ENCODE measurements at places on chromosomes 4 and X.

DNA sequence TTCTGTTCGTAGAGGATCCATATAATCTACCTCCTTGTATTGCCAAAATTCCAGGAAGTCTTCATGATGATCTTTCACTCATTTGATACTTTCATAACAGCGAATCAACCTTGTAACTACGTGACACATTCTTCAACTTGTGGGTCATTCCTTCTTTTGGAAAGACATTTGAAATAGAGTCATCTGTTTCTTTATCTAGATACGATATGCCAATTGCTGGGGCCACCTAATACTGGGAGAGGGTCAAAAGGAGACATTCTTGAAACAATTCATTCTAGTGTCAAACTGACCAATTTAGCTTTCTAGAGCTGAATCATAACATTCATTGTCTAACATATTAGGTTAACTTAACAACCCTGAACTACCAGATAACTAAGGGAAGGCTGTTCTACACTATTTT is 62.9 kb upstream of the SMAD1 start:
- no peak for DNase-seq

- no peak for DNase-seq
These were observed 11.3 kb upstream of the PLAC1 start for GRCh38 chrX:134669378-134670098.

DNA sequence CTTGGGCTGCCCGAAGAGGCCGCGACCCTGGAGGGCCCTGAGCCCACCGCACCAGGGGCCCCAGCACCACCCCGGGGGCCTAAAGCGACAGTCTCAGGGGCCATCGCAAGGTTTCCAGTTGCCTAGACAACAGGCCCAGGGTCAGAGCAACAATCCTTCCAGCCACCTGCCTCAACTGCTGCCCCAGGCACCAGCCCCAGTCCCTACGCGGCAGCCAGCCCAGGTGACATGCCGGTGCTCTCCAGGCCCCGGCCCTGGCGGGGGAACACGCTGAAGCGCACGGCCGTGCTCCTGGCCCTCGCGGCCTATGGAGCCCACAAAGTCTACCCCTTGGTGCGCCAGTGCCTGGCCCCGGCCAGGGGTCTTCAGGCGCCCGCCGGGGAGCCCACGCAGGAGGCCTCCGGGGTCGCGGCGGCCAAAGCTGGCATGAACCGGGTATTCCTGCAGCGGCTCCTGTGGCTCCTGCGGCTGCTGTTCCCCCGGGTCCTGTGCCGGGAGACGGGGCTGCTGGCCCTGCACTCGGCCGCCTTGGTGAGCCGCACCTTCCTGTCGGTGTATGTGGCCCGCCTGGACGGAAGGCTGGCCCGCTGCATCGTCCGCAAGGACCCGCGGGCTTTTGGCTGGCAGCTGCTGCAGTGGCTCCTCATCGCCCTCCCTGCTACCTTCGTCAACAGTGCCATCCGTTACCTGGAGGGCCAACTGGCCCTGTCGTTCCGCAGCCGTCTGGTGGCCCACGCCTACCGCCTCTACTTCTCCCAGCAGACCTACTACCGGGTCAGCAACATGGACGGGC is 579 bp downstream of the ABCD1 start:
- DNase-seq: no peak

- DNase-seq: no peak
These were observed 135.1 kb downstream of the REPS2 start for GRCh38 chrX:17081511-17081910.

GRCh38 chr4:7805533-7806337 is 133.9 kb downstream of the AFAP1 start:
- DNase-seq: no peak

DNA sequence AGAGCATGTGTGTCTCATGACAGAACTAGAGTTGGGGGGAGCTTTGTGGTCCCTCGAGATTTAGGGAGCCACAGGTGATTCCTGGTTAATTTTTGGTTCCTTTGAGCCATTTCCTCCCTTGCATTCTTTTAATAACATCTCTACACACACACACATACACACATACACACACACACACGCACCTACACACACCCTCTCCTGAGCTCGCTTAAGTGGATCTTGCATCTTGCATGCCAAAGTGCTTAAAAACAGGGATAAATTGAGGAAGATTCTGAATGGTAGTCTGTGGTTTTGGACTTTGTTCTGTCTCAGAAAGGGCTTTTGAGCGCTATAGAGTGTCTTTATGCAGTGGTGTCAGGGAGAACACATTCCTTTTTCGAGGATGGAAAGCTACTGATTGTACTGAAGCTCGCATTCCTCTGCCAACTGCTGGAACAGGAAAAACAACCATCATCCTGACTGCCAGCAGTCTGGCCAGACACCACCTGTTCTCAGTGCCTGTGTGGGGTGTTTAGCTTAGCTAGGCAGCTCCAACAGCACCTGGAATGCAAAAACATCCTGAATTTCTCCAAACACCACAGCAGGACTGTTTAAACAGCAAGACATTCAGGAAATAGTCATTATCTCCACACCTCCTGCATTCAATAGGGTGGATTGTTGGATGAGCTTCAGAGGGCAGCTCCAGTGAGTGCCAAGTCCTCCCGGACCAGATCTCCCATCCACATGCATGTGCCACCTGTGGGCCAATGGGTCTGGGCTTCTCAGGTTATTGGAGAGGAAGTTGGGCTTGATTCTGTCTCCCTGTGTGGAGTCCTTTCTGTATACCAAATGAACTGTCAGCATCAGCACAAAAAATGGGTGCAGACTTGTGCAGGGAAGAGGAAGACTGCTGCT is 21.9 kb upstream of the IGFBP7 start:
- DNase-seq: no peak

DNA sequence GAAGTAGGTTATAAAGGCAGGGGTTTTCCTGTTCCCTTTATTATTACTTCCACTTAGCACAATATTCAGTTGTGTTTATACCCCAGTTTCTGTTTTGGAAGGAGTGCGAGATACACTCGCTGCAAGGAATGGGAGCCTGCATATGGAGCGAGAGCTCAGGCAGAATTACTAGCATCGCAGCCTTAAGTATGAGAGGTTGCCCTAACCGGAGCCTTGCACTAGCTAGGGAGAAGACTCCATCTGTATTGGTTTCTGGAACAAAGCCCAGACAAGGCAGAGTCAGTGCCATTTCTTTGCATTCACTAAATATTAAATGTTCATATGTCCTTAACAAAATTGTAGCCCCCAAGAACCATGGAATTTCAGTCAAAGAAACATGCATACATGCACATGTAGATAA is 6.2 kb upstream of the DCTD start:
- DNase-seq: no peak

GRCh38 chr4:89337681-89338080 is 30.1 kb upstream of the GPRIN3 start:
- no peak for DNase-seq

GRCh38 chr4:146340798-146341197 is 126.5 kb downstream of the REELD1 start:
- no peak for DNase-seq

DNA sequence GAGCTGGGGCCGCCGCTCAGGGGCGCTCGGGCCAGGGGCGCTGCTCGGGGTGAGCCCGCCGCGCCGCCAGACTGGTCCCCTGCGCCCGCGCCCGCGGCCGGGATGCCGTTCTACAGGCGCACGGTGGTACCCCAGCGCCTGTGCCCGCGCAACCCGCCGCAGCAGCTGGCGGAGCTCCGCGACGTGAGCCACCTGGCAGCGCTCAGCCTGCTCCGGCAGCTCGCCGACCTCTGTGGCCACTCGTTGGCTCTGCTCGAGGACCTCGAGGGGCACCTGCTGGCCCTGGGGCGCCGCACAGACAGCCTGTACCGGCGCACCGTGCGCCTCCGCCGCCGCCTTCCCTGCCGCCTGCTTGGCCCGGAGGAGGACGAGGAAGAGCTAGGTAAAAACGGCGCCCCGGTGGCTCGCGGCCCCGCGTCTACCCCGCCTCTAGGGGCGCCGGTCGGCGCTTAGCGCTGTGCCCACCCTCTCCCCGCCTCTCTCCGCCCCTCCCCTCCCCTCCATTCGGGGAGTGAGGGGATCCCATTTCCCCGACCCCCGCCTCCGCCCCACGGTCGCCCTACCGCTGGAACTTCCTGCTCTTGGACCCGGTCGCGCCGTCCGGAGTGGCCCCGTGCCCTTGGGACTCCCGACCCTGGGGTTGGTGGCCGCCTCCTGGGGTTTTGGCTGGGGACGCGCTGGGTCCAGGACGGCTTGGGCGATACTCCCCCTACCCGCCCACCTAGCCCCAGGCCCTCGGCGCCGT is 513 bp downstream of the NHSL2 start:
- DNase-seq: no peak

DNA sequence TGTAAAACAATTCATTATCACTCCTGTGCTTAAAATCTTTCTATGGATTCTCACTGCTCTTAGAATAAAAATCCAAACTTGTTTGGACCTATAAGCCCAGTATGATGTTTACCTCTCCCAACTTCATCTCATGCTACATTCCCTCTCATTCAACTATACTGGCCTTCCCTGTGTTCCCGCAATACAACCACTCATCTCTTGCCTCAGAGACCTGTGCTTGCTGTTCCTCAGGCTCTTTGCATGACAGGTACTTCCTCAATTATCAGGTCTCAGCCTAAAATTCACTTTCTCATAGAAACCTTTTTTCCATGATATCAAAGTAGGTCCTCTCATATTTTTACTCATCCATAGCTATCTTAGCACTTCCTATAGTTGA is 71.7 kb downstream of the ENOX2 start:
- DNase-seq: no peak

DNA sequence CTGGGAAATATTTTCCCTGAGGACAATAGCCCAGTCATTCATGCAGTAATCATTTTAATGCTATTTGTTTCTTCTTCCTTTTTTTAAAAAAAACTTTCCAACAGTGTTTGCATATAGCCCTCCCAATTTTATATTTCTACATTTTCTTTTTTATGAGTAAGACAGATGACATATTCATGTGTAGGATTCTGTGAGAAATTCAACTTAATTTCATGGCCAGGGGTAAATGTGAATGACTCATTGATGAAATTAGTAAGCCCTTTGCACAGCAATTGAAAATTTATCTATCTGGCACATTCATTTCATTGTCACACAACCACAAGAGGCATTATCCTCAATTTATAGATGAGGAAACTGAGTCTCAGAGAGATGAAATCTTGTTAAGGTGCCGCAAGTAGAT is 13.7 kb upstream of the SMIM20 start:
- DNase-seq: no peak

DNA sequence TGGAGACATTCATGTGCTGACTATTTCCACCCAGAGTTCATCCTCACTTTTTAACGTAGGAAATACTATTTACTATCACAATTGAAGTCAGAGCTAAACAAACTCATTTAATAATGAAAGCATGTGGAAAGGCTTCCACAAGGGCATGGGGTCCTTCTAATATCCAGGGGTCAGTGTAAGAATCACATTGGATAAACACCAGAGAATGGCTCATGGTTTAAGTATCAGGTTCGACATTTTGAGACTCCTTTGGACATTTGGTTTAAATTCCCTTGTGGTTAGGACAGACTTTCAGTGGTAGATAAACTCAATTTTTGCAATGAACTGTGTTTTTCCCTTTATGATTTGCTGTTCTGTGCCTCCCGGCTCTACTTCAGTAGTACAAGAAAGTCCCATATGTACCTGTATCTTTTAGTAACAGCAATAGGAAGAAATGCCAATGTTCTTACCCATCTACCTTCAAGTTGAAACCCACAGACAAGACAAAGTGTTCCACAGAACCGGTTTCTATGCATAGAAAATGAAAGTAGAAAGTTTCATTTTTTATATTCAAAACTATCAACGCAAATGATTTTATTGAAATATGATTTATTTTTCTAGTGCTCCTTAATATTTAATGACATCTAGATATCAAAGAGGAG is 589.0 kb upstream of the FAM241A start:
- no peak for DNase-seq

- DNase-seq: no peak
These were observed 163.8 kb upstream of the KLF8 start for GRCh38 chrX:56068274-56068758.

GRCh38 chr4:128837679-128838078 is 28.2 kb downstream of the JADE1 start:
- no peak for DNase-seq

GRCh38 chr4:187550256-187550950 is 445.2 kb upstream of the ZFP42 start:
- DNase-seq: no peak

GRCh38 chr4:72966652-72967051 is 102.9 kb downstream of the COX18 start:
- no peak for DNase-seq

DNA sequence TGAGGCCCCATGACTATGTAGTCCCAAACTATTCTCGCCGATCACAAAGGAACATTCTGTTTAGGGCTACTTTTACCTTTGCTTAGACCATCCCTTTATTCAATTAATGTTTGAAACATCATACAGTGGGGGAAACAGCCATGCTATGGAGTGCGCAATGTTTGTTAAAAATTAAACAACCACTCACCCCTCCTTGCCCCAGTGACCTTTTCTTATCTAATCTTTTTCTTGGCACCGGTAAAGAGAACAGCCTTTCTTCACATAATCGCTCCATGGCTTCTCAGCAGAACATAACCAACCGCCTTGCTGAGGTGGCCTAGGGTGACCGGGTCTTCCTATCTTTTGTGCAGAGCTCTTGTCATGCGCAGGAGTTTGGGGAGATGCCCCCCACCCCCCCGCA is 152.6 kb downstream of the VCX3A start:
- no peak for DNase-seq

GRCh38 chr4:108644237-108644636 is 6.2 kb upstream of the OSTC start:
- DNase-seq: no peak

DNA sequence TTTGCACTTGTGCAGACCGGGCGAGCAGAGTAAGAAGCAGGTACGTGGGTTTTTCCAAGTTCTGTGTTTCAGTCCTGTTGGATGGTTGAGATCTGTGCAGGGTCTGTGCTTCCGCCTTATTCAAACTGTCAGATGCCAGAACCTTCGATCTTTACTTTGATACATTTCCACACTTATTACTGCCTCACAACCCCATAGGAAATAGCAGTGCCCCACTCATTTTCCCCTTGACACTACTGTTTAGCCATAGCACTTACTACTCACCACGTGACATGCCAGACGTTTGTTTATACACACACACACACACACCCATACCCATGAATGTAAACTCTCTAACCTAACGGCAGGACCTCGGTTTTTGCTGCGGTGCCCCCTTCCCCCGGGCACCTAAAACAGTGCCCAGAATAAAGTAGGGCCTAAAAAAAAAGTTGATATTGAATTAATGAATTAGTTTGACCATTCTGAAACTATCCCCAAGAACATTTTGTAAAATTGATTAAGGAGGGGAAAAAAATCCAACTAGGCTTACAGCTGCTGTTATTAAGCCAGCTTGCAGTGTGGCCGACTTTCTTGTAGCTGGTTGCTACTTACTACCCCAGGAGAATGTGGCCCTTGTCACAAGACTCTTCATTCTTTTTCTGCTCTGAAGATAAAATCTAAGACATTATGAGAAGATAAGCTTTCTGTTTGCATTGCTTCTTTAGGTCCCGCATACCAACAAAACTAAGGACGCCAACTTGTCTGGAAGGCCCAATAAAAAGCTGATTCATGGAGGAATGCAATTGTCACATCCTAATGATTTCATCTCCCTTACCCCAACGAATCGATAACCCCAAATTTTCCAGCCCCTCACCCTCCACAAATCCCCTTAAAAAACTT is 704 bp upstream of the SEPSECS start:
- DNase-seq: no peak
